A172 (cell line): ENCODE measurements at places on chromosomes 1 and 21.

DNA sequence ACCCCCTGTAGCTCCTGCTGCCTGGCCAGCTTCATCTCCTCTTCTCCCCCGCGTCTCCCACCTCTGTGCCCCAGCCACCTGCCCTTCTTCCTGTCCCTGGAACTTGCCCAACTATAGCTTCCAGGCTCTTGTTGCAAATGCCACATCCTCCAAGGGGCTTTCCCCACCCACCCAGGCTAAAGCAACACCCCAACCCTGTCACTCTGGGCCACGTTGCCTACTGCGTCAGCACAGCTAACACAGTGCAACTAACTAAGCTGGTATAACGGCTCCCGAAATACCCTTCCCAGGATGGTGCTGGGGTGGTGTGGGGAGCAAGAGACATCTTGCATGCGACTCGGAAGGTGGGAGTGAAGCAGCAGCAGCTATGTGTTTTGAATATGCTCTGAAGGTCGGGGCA lies 19.7 kb downstream of the CAMK2N1 start:
- DNase-seq, result no peak

DNA sequence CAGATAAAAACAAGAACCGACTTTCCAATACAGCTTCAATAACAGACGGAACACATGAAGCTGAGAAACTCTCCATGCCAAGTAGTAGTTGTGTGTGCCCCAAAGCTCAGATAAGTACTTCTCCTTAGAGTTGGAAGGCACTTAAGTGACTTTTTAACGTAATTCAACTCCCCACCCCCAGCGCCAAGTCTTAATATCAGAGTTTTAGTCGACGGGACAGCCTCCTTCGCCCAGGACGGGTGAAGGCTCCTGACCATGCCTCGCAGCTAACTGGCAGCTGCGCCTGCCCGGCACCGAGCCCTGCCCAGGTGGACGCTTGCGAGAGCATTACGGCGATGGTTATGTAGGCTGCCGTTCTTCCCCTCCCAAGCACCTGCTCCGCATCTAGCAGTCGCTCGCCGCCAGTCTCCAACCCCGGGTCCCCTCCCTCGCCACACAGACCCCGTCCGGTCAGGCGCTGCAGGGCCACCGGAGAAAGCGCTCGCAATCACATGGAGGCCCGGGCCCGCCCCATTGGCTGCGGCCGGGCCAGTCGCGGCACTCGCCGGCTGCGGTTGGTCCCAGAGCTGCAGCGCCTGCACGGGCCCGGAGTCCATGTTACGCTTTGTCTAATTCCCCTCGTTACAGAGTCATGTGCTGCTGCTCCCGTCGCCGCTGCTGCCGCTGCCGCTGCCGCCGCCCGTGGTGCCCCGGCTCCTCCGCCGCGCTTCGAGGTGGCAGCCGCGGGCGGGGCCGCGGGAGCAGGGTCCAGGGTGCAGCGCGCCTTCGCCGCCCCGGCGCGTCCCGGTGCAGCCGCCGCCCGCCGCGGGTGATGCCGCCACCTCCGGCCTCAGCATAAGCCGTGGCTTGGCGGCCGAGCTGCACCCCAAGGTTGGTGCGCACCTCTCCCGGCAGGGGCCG lies at the start of gene LRRC8D:
Gene LRRC8D, plus strand, starts transcription at position 611 of the 900 bp plus-strand sequence. CDS start 112,037 bp downstream, outside the sequence.
- DNase-seq, result peak; percentile 19

GRCh38 chr1:232473324-232473723 lies 156.6 kb downstream of the SIPA1L2 start:
- DNase-seq, result peak; percentile 71

GRCh38 chr1:2232916-2233438 lies 4.9 kb downstream of the SKI start:
- no peak for DNase-seq

DNA sequence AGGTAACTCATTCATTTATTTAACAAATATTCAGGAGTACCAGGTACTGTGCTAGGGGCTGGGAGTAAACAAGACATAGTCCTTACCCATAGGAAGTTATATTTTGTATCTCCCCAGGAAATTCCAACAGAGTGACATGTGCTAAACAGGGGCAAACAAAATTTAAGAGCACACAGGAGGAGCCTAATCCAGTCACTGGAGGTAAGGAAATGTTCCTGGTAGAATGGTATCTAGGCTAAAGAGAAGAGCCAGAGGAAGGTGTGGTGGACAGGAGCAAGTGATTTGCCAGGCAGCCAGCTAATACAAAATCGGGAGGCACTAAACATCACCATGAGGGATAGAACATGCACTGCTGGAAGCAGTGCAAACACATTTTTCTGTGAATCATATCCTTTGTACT lies 10.4 kb downstream of the TEX38 start:
- DNase-seq, result no peak

DNA sequence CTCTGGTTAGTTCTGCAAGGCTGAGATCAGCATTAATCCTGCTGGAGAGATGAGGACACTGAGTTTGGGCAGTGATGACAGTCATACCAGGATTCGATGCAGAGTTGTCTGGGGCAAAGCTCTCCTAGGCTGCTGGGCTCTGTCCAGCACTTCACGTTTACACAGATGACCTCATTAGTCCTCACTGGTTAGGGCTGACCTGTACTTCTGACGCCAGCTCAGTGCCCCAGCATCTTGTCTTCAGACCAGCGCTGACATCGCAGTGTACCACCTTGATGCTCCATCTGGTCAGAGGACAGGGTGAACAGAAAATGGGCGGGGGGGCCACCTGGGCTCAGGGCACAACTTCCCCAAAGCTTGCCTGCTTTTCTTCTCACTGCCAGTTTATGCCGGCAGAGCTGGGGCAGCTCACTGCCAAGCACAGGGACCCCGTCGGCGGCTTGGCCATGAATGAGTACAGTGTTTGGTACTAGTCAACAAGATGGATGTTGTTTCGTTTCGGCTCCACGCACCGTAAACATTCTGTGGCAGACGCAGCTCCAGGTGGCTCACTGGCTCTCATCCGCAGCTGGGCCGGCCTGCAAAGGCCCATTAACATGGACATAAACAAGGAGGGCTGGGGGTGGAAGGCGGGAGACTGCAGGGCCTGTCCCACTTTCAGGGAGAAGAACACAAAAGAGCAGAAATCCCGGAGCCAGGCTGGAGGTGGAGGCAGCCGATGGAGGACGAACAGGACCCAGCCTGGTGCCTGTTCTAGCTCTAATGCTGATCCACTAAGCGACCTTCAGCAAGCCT lies 118.7 kb downstream of the GLIS1 start:
- peak; percentile 7 for DNase-seq

- DNase-seq, result no peak
These were observed 10.9 kb downstream of the PBX1 start for GRCh38 chr1:164569866-164570265.

GRCh38 chr1:164440232-164440631 lies 118.8 kb upstream of the PBX1 start:
- DNase-seq, result peak; percentile 29

DNA sequence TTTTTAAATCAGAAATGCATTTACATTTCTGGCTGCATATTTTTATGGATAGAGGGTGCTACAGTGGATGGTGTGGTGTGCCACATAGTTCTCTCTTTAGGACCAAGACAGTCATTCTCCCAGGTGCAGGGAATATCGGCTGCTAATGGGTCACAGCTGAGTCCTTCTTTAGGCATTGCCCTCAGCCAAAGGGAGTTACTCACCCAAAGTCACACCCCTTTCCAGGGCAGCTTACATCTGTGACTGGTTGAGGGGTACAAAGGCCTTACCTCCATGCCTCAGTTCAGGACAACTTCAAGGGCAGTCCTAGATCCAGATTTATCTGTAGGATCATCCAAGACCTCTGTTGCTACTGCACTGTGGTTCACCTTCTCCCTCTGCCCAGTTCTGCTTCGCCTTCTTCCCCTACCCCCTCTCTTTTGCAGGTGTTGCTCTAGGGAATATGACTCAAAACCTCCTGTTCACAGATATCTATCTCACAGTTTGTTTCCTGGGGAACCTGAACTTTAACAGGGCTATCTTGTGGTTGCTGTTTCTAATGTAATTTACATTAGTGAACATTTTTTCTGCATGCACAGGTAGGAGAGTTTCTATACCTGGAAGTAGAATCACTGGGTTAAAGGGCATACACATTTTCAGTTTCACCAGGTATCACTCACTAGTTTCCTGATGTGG lies 413.9 kb downstream of the RPS6KC1 start:
- no peak for DNase-seq
